ENCODE measurements at places on chromosomes 2 and 18.

GRCh38 chr18:75824661-75825060 is 397.2 kb upstream of the SMIM21 start:
- no peak for DNase-seq

GRCh38 chr2:66082581-66082980 is 352.3 kb upstream of the MEIS1 start:
- no peak for DNase-seq

- DNase-seq = no peak
Measured at GRCh38 chr2:192123847-192124246, 70.9 kb downstream of the TMEFF2 start.

DNA sequence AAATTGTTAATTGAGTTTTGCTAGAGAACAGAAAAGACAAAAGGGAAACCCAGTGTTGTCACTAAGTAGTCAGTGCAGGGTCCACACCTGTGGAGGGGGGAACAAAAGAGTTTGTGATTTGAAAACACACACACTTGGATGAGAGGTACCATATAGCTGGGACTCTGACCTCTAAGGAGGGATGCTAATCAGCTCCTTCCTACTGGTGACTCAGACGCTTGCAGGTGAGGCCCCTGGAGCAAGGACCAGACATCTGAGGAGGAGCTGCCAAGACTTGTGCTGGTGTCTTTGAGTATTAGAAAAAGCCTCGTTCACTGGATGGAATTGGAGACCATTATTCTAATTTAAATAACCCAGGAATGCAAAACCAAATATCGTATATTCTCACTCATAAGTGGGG is 146.4 kb upstream of the MAP2 start:
- DNase-seq = no peak

DNA sequence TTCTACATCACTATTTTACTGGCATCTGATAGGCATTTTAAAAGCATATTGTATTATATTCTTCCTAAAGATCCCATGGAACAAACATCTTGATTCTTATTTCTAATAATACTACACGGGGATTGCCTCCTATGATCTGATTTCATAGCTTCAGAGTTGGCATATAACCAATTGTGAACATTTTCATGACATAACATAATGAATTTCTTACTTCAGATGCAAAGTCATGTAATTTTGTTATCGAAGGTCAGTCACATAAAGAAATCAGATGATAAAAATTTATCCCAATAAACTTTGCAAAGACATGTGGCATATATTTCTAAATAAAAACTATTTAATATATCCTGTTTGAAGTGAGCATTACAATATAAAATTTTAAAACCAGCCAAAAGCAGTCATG is 93.3 kb downstream of the COL5A2 start:
- no peak for DNase-seq

DNA sequence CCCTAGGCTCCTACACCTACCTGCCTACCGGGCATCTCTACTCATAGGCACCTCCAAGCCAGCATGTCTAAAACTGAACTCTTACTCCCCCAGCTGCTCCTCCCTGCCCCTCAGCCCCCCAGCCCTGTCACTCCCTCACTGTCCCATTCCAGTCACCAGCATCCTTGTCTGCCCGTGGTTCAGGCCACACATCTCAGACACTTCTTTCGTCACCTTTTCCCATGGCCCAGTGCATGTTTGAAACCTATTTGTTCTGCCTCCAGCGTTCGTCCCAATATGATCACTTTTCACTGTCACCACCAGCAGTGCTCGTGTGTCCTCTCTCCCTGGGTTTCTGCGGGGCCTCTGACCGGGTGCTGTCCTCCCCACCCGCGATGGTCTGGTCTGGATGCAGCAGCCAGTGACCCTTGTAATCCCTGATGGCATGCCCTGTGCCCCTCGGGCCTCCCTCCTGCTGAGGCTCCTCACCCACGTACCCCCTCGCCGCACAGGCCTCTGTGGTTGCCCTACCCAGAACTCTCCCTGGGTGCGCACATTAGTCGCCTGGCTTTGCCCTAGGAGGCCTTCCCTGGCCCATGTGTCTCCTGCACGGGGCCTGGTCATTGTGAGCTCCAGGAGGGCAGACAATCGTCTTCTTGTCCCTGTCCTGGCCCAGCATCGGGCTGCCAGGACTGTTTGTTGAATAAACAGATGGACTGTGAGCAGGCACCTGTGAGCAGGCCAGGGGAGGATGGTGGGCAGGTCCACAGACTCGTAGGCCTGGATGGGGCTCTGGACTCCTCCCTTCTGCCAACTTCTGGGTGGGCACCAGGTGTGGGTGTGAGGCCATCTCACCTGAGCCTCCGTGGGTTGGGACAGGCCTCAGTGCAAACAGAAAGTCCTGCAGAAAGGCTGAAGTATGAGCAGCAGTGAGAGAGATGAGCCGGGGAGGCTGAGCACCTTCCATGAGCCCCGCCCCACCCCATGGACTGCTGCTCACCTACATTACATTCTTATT is 15.5 kb downstream of the LDLRAD4 start:
- no peak for DNase-seq

DNA sequence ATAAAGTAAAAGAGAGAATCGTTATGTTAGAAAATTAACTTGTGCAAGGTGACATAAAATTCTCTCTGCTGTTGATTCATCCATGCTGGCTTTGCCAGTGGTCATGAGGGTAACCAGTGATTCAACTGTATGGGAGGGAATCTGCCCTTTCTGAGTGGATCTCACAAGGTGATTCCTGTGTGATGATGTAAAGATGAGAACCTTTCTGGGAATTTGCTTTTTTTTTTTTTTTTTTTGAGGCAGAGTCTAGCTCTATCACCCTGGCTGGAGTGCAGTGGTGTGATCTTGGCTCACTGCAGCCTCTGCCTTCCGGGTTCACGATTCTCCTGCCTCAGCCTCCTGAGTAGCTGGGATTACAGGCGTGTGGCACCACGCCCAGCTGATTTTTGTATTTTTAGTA is 23.3 kb downstream of the RAB31 start:
- no peak for DNase-seq

DNA sequence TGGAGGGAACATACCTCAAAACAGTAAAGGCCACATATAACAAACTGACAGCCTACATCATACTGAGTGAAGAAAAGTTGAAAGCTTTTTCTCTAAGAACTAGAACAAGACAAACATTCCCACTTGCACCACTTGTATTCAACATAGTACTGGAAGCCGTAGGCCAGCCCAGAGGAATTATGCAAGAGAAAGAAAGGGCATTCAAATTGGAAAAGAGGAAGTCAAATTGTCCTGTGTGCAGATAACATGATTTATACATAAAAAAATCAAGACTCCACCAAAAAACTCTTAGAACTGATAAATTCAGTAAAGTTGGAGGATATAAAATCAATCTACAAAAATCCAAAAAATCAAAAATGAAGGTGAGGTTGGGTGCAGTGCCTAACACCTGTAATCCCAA is 8.0 kb upstream of the KDM3A start:
- DNase-seq = no peak

DNA sequence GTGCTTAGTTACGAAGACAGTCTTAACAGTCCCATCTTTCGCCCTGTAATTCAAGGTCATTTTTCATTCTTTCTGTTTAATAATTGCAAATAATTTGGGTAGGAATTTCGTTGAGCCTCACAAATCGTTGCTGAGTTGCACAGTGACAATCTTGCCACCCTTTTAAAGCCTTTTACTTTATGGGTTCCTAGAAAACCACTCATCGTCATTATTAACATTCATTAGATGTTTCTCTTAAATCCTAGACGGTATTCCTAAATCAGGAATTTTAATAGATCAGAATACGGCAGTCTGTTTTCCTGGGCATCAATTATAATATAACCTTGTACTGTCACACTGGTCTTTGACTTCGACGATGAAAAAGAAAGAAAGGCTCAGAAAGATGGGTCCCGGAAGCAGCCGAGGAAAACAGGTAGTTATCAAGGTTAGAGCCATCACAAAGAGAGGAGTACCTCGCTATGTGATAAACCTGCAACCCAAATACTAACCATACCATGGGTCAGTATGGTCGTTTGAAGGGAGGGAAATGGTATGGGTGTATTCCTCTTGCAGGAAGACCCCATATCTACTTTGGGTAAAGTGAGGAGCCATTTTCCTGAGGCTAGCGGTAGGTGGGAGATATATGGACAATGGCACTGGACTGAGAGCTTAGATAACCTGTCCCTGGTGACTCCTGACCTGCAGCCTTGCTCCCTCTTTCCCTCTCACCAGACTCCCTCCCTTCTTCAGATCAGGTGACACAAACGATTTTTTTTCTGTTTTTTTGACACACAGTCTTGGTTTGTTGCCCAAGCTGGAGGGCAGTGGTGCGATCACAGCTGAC is 981 bp upstream of the SF3B1 start:
- DNase-seq = peak; percentile 15

GRCh38 chr2:86253424-86253823 is 54.2 kb downstream of the MRPL35 start:
- DNase-seq = no peak

Measured in CD4-positive, alpha-beta T cell treated with Interleukin-6 for 4 hours (primary cell).